ENCODE measurements at places on chromosomes 13 and 19. TPM values are rescaled to one million over a fixed set of nuclear protein-coding genes. Genes with fewer than 3 reads are reported as not detected.

DNA sequence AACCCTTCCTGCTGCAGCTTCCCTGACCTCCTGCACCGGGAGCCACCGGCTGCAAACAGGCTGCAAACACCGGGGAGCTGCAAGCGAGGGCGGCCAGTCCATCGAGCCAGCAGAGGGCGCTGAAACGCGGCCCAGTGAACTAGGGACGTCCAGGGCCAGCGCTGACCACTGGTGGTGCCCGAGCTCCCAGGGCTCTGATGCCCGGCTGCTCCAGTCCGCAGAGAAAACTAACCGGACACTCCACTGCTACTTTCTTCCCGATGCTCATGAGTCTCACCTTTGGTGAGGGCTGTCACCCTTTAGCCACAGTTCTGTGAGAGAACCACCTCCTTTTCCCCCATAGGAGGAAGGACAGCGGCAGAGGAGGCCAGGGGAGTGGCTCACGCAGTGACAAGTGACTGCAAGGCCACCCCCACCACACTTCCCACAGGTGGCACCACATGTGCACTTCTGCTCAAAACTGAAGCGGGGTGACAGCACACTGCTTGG lies 82.8 kb upstream of the MTIF3 start:
- H3K36me3 ChIP-seq: no peaks in the 10 kb centered on the region
- peak; percentile 57 for DNase-seq
- peaks cover 15% of the 10 kb centered on the region for H3K4me1 ChIP-seq
- H3K27me3 ChIP-seq: no peaks in the 10 kb centered on the region

DNA sequence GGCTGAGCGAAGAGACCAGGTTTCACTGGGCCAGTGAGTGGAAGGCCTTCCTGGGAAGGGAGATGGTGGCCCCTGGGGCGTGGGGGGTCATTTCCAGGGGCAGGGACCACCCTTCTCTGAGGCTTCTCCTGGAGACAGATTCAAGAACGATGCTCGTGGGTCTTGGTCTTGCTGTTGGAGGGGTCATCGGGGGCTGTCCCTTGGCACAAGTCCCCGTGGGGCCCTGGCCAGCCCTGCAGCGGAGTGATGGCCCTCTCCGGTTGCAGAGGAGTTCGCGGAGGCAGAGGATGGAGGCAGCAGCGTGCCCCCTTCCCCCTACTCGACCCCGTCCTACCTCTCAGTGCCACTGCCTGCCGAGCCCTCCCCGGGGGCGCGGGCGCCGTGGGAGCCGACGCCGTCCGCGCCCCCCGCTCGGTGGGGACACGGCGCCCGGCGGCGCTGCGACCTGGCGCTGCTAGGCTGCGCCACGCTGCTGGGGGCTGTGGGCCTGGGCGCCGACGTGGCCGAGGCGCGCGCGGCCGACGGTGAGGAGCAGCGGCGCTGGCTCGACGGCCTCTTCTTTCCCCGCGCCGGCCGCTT lies 4.8 kb downstream of the TTC9B start:
- H3K27me3 ChIP-seq: peaks cover 14% of the 10 kb centered on the region
- no peak for DNase-seq
- no peaks in the 10 kb centered on the region for H3K36me3 ChIP-seq
- H3K4me1 ChIP-seq: peaks cover 22% of the 10 kb centered on the region
- H3K4me3 ChIP-seq: no peak overlapping the region

DNA sequence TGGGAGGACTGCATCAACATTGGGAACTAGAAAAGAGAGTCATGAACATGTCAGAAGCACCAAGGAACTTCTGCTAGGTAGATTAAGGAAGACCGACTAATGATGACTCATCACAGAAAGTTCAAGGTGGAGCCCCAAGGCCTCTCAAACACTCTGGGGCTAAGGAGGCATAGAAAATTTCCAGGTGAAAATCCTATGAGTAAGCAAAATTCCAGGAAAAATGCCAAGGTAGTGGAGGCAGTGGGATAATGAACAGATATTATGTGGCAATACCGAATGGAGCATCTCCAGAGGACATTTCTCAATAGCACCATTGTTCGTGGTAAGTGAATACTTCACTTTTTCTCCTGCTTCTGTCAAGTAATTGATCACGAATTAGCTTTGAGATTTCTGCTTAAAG lies 336.5 kb downstream of the MZT1 start:
- H3K4me3 ChIP-seq: no peak overlapping the region
- DNase-seq: no peak
- no peaks in the 10 kb centered on the region for H3K27me3 ChIP-seq
- no peaks in the 10 kb centered on the region for H3K4me1 ChIP-seq
- no peaks in the 10 kb centered on the region for H3K36me3 ChIP-seq

DNA sequence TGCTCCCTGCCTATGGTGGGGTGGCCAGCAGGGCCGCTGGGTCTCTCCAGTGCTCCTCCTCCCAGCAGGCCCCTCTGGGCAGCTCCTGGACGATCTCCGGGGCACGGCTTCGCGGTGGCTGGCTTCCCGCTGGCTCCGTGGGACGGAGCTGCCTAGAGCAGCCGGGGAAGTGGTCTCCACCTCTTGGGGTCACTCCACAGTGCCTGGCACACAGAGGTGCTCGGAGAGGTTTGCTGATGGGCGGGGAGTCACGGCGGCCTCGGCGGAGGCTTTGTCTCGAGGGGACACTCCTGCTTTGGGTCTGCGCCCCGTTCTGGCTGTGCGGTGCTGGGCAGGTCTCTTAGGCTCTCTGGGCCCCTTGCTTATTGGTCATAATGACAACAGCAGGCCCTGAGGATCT lies 9.9 kb upstream of the CACTIN start:
- DNase-seq: no peak
- peaks cover 8% of the 10 kb centered on the region for H3K36me3 ChIP-seq
- no peak overlapping the region for H3K27ac ChIP-seq
- H3K4me3 ChIP-seq: no peak overlapping the region
- no peaks in the 10 kb centered on the region for H3K27me3 ChIP-seq

- H3K4me3 ChIP-seq: no peak overlapping the region
- no peak overlapping the region for H3K27ac ChIP-seq
- no peaks in the 10 kb centered on the region for H3K27me3 ChIP-seq
- DNase-seq: no peak
- no peaks in the 10 kb centered on the region for H3K4me1 ChIP-seq
Measured at GRCh38 chr13:23724196-23724970, 154.2 kb downstream of the TNFRSF19 start.

- H3K27me3 ChIP-seq: peaks cover 23% of the 10 kb centered on the region
- no peak for DNase-seq
- H3K36me3 ChIP-seq: no peaks in the 10 kb centered on the region
- no peaks in the 10 kb centered on the region for H3K4me1 ChIP-seq
- no peak overlapping the region for H3K4me3 ChIP-seq
Measured at GRCh38 chr19:39802958-39803357, 24.3 kb downstream of the LEUTX start.

DNA sequence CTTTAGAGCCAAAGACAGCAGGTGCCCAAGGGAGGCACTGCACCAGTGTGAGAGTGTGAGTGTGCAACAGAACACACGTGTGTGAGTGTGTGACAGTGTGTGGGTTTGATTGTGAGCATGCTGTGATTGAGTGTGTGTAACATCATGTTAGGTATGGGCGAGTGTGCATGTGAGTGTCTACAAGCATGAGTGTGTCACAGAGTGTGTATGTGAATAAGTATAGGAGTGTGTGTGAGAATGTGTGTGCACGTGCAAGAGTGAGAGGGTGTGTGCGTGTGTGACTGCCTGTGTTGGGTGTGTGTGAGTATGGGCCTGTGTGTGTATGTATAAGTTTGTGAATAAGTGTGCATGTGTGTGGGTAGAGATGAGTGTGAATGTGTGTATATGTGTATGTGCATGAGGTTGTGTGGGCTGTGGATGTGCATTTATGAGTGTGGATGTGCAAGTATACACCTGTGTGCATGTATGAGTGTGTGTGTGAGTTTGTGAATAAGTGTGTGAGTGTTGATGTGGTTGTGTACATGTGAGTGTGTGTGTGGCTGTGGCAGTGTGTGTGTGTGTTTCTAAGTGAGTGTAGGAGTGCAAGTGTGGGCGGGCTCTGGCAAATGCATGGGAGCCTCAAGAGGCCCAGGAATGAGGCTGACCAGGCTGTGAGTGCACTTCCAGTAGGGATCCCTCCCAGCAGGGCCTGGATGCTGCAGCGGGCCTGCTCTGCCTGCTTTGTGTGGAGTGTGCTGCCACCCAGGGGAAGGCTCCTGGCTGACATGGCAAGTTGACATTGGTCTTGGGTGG lies 198.4 kb downstream of the COL4A1 start:
- H3K4me1 ChIP-seq: no peaks in the 10 kb centered on the region
- no peak overlapping the region for H3K4me3 ChIP-seq
- no peak overlapping the region for H3K27ac ChIP-seq
- H3K36me3 ChIP-seq: no peaks in the 10 kb centered on the region
- H3K27me3 ChIP-seq: no peaks in the 10 kb centered on the region

CLEC17A gene
- 121 TPM for total RNA-seq

ZNF599 gene
- total RNA-seq: 8.1 TPM
